ENCODE measurements at places on chromosomes 16 and 17.

DNA sequence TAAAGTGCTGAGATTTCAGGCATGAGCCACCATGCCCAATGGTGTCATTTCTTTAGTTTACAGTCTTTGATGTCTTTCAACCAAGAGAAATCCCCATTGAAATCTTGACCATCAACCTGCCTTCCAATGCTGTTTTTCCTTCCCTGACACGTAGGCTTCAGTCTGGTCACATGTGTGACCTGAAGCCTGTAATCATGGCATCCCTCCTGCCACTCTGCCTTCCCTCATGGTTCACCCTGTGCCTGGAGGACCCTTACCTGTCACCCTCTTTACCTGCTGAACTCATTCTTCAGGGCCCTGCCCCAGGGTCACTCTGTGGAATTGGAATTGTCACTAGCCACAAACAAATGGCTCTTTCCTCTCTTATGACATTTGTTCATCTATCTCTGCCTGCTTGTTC lies 18.1 kb upstream of the ARHGAP23 start:
- DNase-seq: no peak

GRCh38 chr16:49993579-49993978 lies 31.4 kb upstream of the CNEP1R1 start:
- DNase-seq: no peak

- DNase-seq: no peak
These were observed 33.9 kb downstream of the CYTH1 start for GRCh38 chr17:78748048-78748729.

DNA sequence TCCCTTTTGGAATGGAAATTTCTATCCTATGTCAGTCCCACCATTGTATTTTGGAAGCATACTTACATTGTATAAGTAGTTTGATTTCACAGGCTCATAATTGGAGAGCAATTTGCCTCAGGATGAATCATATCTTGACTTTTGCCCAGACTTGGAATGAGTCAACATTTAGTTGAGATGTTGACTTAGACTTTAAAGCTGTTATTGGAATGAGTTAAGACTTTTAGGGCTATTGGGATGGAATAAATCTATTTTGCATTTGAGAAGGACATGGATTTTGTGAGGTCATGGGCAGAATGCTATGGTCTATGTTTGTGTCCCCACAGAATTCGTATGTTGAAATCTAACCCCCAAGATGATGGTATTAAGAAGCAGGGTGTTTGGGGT lies 12.2 kb upstream of the ZNF594 start:
- no peak for DNase-seq

DNA sequence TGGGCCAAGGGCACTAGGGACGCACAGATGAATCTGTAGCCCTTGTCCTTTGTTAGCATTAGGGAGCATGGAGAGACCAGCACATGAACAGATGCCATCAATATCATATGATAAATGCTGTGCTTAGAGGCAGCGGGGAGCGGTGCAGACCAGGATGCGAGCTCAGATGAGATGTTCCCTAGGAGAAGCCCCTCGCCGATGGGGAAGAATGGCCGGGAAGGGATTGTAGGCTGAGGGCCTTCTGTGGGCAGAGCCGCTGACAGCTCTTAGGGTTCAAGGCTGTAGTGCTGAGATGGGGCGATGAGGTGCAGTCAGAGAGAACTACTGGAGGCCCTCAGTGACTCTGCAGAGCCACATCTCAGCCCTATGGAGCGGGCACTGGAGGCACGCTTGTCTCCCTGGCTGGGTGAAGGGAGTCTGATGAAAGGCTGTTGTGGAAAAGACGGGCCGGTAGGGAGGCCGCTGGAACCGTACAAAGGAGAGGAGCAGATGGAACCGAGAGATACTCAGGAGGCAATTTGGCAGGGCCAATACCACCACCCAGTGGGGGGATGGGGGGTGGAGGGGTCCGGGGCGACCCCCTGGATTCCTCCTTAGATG lies 66.3 kb upstream of the ENDOV start:
- no peak for DNase-seq

GRCh38 chr16:3058139-3059030 lies 7.1 kb upstream of the IL32 start:
- DNase-seq: peak; percentile 58
